ENCODE measurements at places on chromosomes 2 and 18. TPM values are rescaled to one million over a fixed set of nuclear protein-coding genes. Genes with fewer than 3 reads are reported as not detected.

The SAG gene
- total RNA-seq: not detected

The SLC20A1 gene
- 70.8 TPM for total RNA-seq

The CDH2 gene
- 0.23 TPM for total RNA-seq

The PTPRN gene
- 0.09 TPM for total RNA-seq

The MALL gene
- total RNA-seq: not detected
